ENCODE measurements at places on chromosomes 3 and 15.

DNA sequence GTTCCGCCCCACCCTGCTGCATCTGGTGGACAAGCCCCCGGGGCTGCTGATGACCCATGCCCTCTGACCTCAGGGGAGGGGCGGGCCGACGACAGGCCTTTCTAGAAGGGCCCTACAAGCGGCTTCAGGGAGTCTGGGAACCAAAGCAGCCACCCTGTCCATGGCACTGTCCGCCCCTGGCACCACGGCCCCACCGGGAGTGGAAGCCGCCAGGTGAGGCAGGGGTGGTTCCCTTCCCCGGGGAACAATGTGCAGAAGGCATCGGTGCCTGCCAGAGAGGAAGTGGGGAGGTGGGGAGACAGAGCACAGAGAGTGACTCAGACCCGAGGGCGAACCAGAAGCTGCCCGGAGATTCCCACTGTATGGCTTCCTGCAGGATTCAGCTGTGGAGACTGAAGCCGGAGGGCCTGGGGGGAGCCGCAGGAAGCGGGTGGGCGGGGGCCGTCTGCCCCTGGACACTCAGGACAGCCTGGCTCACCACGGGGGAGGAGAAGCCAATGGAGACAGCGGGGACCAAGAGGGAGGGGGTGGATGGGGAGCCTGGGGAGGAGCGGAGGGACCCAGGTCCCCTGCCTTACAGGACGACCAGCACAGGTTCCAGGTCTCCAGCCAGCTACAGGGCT, 134.0 kb downstream of the TPRA1 start:
- no peak for DNase-seq

DNA sequence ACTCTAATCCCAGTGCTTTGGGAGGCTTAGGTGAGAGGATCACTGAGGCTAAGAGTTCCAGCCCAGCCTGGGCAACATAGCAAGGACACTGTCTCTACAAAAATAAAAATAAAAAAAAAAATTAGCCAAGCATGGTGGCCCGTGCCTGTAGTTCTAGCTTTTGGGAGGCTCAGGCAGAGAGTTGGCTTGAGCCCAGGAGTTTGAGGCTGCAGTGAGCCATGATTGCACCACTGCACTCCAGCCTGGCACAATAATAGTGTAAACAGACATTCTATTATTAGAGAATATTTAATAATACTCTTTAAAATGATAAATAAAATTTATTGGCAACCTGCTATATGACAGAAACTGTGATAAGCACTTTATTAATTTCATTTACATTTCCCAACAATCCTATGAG, 908.9 kb downstream of the TUSC7 start:
- DNase-seq: no peak

GRCh38 chr15:37100966-37101215, 542 bp upstream of the MEIS2 start:
- no peak for DNase-seq

- no peak for DNase-seq
These were observed 128.8 kb upstream of the IL12A start for GRCh38 chr3:159859836-159860235.

- no peak for DNase-seq
These were observed 9.0 kb downstream of the GASK1A start for GRCh38 chr3:42988097-42988496.

- DNase-seq: peak; percentile 76
These were observed 304.6 kb downstream of the RPLP1 start for GRCh38 chr15:69757186-69757585.

- DNase-seq: no peak
These were observed 1353.1 kb downstream of the ZPLD1 start for GRCh38 chr3:103787879-103788278.

DNA sequence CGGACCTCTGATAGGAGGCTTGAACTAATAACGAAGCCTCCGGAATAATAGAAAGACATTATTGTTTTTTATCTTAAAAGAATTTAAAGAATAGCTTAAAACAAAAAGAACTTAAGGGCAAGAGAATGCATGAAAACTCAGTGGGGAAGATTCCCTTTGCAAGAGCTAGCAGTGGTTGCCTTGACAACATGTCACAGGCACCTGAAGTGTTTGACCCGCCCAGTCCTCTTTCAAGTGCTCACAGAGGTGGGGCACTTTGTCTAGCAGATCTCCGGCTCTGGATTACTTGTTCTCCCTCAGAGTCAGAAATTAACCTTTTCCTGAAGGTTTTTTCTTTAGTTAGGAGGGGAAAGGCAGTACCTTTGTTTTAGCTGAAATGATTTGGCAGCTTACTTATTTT, 37.8 kb downstream of the LARS2 start:
- DNase-seq: no peak

DNA sequence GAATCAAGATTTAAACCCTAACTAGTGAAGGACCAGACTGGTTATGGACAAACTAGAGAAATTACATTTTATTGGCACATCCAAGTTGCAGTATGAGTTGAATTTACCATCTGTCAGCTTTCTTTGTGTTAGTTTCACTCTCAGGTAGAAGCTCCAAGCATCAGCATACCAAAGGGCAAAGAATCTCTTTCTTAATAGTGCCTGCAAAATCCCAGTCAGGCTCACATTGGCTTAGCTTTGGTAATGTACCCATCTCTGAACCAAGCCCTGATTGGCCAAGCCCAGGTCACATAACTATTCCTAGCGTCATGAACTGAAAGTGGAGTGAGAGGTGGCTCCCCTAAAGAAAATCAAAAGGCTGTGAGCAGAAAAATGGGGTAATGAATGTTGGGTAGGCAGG, 66.9 kb downstream of the CCNL1 start:
- no peak for DNase-seq

GRCh38 chr15:100693451-100693850, 91.1 kb downstream of the ASB7 start:
- DNase-seq: no peak

GRCh38 chr3:11566916-11567315, 76.8 kb downstream of the VGLL4 start:
- no peak for DNase-seq

DNA sequence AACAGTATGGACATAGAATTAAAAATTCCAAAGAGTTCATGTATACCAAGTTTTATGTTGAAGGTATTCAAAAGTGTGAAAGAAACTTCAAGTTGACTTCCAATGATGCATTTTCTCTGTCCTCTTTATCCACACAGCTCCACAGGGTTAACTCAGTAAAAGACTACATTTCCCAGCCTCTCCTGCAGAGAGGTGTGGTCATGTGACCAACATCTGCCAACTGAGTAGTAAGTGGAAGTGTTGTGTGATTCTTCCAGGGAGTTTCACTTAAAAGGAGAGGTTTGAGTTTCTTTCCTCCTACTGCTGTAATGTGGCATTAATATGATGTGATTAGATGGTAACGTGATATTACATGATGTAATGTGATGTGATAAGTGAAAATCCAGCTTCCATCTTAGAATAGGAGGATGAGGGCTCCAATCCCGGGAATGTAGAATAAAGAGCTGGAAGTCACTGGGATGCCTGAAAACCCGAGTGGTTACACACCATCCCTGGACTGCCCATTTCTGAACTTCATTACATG, 280.6 kb downstream of the ARRDC4 start:
- no peak for DNase-seq

DNA sequence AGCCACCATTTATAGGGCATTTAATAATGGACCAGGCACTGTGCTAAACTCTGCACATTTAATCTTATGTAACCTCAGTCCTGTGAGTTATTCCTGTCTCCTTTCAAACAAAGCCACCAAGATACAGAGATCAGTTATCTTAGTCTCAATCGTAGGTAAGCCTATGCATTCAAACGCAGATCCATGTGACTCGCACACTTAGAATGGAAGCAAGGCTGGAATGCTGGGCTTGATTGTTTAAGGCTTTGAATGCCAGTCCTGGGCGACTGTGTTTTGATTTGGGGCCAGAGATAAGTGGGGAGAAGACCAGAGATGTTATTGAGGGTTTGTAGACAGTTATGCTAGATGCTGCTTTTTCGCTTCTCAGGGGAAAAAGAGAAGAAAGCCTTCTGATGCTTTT, 22.2 kb downstream of the MED12L start:
- no peak for DNase-seq

GRCh38 chr3:9730657-9731205, 804 bp upstream of the BRPF1 start:
- no peak for DNase-seq

DNA sequence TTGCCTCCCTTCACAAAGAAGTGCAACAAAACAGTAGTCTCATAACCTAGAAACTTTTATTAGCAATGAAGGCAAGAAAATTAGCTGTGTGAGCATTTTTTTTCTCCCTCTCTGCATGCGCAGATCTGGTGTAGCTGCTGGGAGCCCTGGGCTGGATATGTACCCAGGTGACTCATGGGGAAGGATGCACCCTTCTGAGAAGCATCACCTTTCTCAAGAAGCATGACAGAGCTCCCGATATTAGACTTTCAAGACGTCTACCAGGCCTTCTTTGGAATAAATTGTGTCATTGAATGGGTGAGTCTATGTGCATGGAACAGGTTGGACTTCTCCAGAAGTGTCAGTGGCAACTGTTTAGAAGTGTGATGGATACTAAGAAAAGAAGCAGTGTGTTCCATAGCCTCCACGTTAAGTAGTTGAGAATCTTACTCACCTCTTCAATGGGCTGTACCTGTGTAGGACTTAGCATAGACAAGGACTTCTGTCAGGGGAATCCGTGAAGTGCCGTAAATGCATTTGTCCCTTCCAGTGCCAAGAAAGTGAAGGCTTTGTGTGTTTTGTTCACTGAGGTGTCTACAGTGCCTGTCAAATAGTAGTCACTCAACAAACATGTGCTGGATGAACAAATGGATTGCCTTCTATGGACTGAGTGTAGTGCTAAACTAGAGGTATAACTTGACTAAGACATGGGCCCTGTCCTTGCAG, 47.7 kb upstream of the RASGRP1 start:
- DNase-seq: peak; percentile 61

GRCh38 chr3:9347081-9347480, 15.8 kb upstream of the THUMPD3 start:
- DNase-seq: no peak

DNA sequence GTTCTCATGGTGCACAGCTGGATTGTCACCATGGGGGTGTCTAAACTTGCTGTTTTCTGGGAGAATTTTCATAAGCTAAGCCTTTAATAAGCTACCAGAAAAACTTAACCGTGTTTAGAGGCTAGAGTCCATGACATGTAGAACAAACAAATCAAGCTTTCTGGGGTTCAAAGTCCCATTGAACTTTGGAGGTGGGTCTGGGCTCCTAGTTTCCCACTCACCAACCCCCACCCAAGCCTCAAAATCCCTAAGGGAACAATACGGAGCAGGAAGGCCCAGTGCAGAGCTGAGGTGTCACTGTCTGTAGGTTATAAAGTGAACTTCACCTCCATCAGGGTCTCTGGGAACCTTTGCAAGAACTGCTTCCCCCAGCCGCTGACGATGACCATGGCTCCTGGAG, 25.5 kb downstream of the RTP1 start:
- no peak for DNase-seq

- DNase-seq: no peak
These were observed 80.9 kb downstream of the TMCC1 start for GRCh38 chr3:129812589-129812988.

DNA sequence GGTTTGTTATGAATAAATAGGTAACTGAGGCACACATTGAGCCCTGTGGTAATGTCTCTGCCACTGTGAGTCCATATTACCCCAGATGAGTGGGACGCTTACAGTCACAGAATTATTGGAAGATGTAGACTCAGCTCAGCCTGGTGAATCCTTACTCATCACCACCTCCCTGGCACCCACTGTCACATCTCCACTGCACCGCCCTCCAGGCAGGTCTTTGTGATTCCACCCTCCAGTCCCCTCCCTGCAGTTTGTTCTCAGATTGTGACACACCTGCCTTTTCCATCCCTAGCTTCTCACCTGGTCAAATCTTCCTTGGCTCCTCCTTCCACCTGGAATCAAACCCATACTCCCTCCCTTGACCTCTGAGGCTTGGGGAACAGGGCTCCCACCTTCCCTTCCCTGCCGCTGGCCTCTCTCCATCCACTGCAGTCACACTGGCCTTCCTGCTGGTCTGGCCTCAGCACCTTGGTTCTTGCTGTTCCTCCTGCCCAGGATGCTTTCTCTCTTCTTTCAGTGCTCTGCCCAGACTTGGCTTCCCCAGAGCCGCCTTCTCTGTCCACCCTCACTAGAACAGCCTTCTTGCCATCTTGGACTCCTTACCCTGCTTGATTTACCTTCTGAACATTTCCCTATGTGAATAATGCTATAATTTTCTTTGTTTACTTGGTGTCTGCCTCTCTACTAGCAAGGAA, 9.4 kb downstream of the SLC6A20 start:
- DNase-seq: no peak

GRCh38 chr3:52134761-52135160, 19.5 kb downstream of the POC1A start:
- DNase-seq: no peak

DNA sequence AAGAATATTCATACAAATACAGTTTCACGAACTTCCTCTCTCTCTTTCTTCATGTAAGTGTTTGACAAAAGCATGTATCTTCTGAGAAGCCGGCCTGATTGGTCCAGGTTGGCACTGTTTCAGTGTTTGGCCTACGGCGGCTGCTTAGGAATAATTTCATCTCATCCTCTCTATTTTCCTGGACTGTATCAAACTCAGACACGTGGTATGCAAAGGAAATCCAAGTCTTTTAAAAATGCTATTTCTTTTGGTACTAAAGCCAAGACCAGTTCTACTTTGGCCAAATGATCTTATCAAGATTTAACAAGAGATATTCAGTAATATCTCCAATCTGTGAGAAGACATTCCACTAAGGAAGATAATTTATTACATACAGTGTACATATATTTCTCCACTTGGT, 152.8 kb downstream of the TIGIT start:
- DNase-seq: no peak

- no peak for DNase-seq
These were observed 66.6 kb downstream of the SYNPR start for GRCh38 chr3:63344661-63345060.

GRCh38 chr3:169146866-169147237, 516.7 kb downstream of the MECOM start:
- no peak for DNase-seq

- no peak for DNase-seq
These were observed 166.1 kb downstream of the ZNF621 start for GRCh38 chr3:40690749-40691451.

GRCh38 chr15:67902579-67903009, 62.7 kb upstream of the RNU6-1 start:
- DNase-seq: no peak

GRCh38 chr3:4997946-4998345, 18.7 kb downstream of the BHLHE40 start:
- no peak for DNase-seq

DNA sequence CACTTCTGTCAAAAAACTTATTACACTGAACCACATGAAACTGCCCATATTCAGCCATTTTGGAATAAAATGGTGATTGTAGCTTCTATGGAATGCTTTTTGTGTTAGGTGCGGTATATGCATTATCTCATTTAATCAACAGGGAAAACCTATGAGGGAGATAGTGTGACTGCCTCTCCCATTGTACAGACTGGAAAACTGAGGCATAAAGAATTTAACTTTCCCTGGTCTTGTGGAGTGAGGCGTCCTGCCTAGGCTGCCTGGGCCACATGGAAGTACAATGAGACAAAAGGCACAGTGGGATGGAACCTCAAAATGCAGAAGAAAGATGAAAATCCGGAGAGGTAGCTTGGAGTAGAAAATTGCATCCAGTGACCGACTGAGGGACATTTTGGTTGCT, 80.2 kb downstream of the RPLP1 start:
- DNase-seq: no peak
